ENCODE measurements at places on chromosomes 4 and X.

- no peak for DNase-seq
These were observed 248.0 kb upstream of the KCNIP4 start for GRCh38 chr4:22196551-22196950.

DNA sequence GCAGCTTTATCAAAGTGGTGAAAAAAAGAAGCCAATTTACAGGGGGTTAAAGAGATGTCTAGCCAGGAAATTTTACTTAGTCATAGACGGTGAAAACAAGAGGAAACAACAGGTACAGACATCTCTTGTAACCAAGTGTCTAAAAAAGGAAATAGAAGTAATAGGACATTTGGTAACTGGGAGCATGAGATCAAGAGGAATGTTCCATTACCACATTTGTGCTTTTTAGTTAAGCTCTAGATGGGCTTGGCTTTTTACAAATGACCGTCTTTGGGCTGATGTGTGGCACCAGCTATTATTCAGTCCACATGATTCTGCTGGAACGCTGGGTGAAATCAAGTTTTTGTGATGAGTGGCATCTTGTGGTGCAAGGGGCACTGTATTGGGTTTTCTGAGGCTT, 179.5 kb downstream of the SMIM20 start:
- DNase-seq: no peak

DNA sequence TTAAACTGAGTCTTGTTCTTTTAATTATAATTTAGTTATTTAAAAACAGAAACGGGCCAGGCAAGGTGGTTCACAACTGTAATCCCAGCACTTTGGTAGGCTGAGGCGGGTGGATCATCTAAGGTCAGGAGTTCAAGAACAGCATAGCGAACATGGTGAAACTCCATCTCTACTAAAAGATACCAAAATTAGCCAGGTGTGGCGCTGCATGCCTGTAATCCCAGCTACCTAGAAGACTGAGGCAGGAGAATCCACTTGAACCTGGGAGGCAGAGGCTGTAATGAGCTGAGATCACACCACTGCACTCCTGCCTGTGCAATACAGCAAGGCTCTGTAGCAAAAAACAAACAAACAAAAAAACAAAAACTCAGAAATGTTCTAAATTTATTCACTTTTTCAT, 852.9 kb downstream of the TECRL start:
- DNase-seq: no peak

- no peak for DNase-seq
These were observed 195.2 kb upstream of the SLC7A11 start for GRCh38 chr4:138437263-138437851.

DNA sequence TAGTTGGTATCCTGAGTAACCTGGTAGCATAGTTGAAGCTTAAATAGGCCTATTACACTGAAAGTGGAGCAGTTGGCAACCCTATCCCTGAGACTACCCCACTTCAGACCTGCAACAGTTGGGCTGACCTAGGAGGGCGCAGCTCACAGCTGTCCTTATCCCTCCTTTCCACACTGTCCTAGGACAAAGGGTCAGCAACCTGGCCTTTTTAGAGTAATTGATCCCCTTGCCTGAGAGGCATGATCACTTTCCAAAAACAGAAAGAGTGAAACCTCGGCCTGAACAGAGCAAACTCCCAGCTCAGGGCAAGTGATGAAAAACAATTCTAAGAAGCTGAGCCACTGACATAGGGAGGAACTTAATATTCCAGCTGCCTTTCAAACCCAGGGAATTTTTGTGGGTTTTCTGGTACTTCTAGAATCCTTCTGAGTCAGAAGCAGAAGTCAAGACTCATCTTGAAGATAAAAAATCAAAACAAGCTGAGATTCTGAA, 94.9 kb upstream of the MYOZ2 start:
- peak; percentile 96 for DNase-seq

- DNase-seq: no peak
These were observed 134.0 kb upstream of the PDLIM3 start for GRCh38 chr4:185669288-185669687.

DNA sequence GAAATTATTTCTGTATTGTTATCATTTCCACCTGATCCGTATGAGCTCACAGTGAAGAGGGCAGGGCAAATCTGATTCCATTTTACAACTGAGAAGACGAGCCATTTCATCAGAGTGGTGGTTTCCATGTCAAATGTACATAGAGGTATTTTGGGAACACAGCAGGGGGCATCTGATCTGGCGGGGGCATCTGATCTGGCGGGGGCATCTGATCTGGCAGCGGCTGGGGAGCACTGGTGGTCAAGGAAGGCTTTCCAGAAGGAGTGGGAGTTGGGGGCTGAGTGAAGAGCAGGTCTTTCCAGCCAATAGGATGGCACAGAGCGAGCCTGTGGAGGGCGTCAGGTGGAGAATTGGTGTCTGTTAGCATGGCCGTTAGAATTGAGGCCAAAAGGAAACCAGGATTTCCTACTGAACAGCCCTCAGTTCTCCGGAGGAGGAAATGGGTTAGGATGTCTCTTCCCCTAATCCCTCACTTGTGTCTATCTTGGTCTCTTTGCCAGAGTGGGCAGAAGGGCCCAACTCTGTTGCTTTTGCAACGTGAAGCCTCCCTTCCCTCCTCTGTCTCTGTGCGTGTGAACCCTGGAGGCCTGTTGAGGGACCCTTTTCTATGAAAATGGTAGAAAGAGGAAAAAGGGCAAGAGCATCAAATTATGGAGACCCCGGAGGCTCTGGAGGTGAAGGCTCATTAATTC, 41.3 kb downstream of the RHOH start:
- no peak for DNase-seq
